Stimulated activated CD8-positive, alpha-beta memory T cell treated with anti-CD3 and anti-CD28 coated beads, Interleukin-2, amount 100 ng/mL, for 1 hour (primary cell): ENCODE measurements at places on chromosomes 7 and 10.

DNA sequence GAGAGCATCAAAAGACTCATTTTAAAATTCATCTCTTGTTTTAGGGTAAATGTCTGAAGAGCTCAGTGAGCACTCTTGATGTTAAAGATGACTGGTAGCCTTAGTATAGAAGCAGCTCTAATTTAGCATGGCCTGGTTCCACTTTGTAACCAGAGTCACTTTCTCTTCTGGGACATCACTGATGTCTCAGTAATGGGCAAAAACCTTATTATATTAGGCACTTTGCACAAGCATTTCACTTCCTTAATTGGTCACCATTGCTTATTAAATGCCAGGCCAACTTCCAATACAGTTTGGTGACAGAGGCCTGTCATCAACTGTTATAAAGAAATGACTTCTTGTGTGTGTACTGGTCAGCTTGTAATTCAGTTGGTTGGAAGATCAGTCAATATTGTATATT is 53.0 kb downstream of the STEAP1B start:
- no peak for DNase-seq

GRCh38 chr10:13416760-13417159 is 68.7 kb upstream of the SEPHS1 start:
- no peak for DNase-seq

DNA sequence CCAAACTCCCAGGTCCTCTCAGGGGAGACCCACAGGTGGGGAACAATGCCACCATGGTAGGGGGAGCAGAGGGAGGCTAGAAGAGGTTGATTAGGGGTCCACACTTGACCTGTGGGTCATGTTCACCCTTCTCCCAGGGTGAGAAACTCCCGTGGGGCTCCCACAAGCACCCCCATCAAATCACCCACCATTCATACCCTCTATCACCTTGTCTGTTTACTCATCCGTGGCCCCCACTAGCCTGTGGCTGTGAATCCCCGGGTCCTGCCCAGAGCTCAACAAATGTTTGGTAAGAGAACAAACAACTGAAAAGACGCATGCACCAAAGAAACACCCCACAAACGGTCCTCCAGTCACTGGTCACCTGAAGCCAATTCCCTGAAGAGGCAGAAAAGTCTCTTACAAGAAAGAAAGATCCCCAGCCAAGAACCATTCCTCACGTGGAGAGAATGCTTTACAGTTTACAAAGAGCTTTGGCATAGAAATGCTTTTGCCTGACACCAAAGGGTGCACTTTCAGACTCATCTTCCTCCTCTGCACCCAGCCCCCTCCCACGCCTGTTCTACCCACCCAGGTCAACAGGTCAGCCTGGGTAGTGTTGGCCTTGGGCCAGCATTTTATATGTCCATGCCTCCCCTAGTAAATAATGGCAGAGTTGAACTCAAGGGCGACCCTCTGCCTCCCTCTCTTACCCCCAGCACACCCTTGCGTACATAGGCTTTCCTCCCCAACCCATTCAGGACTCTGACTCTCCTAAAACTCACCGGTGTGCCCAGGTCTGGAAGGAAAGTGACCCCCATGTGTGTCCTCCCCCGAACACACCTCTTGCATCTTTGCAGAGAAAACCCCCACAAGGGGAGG is 1.9 kb downstream of the ZCCHC24 start:
- DNase-seq: no peak

- no peak for DNase-seq
Observed at GRCh38 chr7:90917539-90917938, 321.4 kb downstream of the CDK14 start.

DNA sequence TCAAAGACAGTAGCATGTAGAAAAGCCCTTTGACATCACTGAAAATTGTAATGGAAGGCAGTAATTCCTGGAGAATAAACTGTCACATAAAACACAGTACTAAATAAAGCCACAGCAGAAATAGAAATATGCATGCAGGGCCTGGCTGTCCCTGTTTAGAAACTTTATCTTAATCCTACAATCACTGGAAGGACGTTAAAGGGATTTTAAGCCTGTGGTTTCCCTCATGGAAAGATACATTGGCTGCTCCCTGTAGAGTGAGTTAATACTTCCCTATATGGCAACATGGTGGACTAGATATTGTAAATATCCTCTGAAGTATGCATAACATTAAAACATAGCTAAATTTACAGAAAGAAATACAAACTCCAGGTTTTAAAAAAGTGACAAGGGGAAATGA is 1334.9 kb upstream of the CELF2 start:
- DNase-seq: no peak

- no peak for DNase-seq
Observed at GRCh38 chr7:133230591-133231194, 22.2 kb upstream of the EXOC4 start.

- no peak for DNase-seq
Observed at GRCh38 chr7:116198748-116199410, 11.5 kb upstream of the TES start.

GRCh38 chr10:110867807-110868465 is 3.8 kb upstream of the PDCD4 start:
- DNase-seq: no peak

DNA sequence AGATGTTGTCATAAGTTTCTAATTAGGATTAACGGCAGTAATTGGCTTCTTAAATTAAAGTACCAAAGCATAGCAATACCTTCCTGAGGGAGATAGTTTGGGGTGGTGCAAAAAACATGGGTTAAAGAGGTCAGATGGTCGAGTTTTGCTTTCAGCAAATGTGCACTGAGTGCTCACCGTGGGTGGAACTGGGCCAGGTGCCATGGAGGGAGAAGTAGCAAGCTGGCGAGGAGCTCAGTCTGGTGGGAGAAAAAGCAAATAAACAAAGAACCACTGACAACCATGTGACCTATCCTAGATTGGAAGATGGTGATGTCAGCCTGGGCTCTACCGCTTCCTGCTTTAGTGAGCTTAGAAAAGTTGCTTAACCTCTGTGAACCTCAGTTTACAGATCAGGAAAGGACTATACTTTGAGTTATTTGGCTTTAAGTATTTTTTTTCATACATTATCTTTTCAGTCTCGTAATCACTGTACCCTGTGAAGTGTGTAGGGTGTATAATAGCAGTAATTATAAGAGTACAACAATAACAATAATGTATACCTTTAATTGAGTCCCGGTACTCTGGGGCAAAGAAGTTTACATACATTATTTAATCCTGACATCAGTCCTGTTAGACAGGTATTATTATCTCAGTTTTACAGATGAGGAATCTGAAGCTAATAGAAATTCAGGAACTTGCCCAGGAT is 69.0 kb upstream of the PDCD4 start:
- peak; percentile 2 for DNase-seq

DNA sequence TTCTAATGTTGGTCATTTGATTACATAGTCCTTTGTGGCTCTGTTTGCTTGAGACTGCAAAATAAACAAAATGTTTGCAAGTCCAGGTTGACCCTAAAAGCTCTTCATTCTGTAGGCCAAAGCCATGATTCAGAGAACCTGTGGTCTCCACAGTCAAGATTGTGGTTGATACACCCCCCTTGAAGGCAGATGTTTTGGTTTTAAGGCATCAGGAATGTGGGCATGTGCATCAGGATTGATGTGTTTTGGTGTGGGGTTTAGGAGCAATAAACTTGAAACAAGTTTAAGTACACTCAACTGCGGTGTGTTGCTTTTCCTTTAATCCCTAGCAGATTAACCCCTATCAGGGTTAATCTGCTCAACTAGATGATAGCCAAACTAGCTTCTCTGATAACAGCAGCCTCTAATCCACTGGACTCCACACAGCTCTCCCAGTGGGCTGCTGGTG is 379.1 kb upstream of the GALNT17 start:
- no peak for DNase-seq

- no peak for DNase-seq
Observed at GRCh38 chr10:92989250-92989649, 71.3 kb upstream of the CYP26C1 start.

GRCh38 chr7:119033641-119034040 is 809.1 kb downstream of the ANKRD7 start:
- no peak for DNase-seq

- no peak for DNase-seq
Observed at GRCh38 chr10:28970231-28970630, 292.9 kb downstream of the BAMBI start.

GRCh38 chr10:32054094-32054493 is 2.1 kb downstream of the KIF5B start:
- DNase-seq: no peak

- DNase-seq: no peak
Observed at GRCh38 chr10:13257621-13258140, 23.5 kb upstream of the UCMA start.

- no peak for DNase-seq
Observed at GRCh38 chr7:106283831-106284713, 711 bp downstream of the NAMPT start.

GRCh38 chr7:67786021-67786420 is 789.4 kb downstream of the TYW1 start:
- no peak for DNase-seq

- no peak for DNase-seq
Observed at GRCh38 chr10:79381804-79382221, 34.5 kb downstream of the PPIF start.

DNA sequence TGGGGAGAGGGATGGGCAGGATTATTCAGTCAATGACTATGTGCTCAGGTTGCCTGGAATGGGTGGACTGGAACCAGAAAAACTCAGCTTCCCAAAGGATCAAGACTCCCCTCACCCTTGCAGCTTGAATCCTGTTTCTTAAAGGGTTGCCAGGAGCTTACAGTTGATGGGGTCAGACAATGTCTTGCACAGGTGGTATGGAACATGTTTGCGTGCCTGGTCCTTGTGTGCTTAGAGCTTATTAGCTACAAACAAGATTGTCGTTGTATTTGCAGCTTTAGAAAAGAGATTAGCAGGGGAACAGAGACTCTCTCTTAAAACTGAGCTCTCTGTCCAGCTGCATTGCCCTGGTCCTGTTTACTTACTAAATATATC is 56.9 kb downstream of the PRR15 start:
- DNase-seq: no peak

DNA sequence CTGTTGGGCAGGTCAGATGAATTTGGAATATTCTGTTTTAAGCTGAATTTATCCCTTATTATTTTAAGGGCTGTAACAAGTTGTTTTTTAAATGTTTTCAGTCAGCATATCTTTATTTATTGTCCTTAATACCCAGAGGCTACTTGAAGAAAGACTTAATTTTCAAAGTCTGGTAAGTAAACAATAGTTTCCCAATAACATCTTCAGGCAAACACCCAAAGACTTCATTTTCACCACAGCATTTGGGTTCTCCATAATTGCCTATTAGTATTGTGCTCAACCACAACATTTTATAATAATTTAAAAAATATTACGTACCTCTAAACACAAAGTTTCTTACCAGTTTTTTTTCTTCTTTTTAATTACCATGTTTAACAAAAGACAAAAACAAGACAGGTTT is 60.0 kb upstream of the MKLN1 start:
- no peak for DNase-seq

DNA sequence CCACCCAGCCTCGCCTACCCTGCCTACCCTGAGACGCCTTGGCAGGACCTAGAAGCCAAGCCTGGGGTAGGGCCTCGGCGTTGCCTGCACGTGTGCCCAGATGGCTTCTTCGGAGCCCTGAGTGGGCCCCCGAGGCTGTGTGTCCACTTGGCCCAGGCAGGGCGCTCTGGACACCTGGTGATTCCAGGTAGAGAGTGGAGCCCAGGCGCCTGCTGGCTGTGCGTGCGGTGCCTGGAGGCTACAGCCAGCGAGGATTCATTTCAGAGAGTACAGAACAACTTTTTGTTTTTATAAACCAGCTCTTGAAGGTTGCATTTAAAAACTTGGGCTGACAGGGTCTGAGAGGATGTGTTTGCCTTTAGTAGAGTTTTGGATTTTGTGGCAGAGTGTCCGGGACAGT is 40.0 kb downstream of the NKX6-2 start:
- DNase-seq: no peak

DNA sequence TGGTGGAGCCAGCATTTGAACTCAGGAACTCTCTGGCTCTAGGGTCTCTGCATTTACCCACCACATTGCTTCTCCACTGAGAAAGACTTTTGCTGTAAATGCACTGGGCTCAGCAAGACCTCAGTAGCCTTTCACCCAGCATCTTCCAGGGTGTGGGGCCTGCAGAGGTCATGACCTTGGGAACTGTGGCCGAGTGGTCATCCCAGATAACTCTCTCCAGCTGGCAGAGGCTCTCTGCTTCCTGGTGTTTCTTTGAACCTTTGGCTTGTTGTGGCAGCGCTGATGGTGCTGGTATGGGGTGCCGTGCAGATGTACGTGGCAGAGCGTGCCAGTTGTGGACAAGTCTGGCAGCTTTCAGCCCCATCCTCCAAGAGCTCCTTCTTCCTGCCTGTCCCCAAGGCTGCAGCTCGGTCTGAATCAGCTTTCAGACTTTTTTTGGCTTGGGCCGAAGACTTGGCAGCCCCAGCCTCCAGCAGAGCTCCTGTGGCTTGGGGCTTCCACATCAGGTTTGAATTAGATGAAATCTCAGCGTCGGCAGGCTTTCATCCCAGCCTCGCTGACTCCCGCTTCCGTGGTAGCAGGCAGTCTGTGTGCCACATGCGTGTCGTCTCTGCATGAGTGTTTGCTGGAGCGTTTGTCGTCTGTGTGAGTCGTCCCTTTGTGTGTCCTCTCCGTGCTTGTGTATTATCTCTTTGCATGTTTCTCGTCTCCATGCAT is 21.5 kb downstream of the ADAMTS14 start:
- no peak for DNase-seq

GRCh38 chr10:4043897-4044665 is 259.1 kb upstream of the KLF6 start:
- DNase-seq: no peak

DNA sequence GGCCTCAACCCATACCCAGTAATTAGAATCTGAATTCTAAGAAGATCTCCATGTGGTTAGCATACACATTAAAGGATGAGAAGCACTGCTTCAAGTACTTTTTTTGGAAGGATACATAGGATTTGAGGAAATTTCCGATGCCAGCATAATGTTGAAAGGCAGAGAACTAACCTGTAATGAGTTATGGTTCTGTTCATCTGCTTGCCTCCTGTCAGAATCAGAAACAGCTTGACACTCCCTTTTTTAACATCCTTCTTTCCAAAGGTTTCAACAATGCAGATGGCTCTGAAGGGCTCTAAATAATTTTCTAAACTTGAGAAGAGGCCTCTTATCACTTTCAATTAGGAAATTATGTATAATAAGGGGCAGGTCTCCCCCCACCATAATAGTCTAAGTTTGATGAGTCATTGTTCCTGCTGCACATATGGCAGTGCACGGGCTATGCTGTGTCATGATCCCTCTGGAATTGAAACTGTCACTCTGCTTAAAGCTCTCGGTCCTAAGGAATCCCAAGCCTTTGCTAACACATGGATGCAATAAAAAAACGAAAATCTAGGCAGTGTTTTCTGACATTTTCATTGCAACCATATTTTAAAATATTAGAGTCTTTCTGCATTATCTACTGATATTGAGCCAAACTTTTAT is 291.2 kb upstream of the FZD1 start:
- DNase-seq: no peak

DNA sequence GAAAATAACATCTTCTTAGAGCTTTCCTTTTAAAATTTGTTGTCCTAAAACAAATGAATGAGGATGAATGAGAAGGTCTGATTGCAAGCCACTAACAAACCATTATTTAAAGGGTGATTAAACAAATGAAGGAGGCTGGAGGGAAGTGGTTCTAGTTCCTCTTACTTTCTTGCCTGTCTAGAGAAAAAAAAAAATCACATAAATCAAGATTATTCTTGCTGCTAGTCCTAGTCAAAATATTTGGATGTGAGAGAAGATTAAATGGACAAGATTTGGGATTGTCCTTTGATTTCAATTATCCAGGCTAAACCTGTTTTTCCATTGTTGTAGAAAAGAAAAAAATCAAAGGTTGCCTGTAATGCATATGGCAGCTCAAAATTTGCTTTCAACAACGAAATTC is 3.3 kb downstream of the SKAP2 start:
- DNase-seq: no peak
